ENCODE measurements at places on chromosomes 7 and 10.

- DNase-seq = peak; percentile 62
Measured at GRCh38 chr10:92240289-92241157, 50.4 kb downstream of the CPEB3 start.

- DNase-seq = peak; percentile 11
Measured at GRCh38 chr7:132760866-132761265, 184.6 kb upstream of the PLXNA4 start.

GRCh38 chr10:31399631-31400030 lies 80.6 kb downstream of the ZEB1 start:
- no peak for DNase-seq

- DNase-seq = peak; percentile 49
Measured at GRCh38 chr7:42854571-42855118, 57.2 kb downstream of the C7orf25 start.

DNA sequence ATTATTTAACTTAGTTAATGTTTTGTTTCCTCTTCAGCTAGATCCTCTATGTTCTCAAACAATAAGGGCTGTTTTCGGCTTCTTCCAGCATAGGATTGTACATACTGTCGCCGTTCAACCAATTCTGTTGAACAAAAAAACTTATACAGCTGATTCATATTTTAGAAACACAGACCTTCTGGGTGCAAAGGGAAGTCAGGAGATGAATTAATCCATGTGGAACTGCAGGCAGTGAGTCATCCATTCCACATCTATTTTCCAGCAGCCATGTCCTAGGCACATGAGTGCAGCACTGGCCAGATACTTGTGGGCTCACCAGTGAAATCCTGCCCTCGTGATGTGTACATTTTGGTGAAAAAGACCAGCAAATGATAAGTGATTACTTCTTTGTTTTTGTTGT lies 163.2 kb downstream of the JAZF1 start:
- DNase-seq = no peak

DNA sequence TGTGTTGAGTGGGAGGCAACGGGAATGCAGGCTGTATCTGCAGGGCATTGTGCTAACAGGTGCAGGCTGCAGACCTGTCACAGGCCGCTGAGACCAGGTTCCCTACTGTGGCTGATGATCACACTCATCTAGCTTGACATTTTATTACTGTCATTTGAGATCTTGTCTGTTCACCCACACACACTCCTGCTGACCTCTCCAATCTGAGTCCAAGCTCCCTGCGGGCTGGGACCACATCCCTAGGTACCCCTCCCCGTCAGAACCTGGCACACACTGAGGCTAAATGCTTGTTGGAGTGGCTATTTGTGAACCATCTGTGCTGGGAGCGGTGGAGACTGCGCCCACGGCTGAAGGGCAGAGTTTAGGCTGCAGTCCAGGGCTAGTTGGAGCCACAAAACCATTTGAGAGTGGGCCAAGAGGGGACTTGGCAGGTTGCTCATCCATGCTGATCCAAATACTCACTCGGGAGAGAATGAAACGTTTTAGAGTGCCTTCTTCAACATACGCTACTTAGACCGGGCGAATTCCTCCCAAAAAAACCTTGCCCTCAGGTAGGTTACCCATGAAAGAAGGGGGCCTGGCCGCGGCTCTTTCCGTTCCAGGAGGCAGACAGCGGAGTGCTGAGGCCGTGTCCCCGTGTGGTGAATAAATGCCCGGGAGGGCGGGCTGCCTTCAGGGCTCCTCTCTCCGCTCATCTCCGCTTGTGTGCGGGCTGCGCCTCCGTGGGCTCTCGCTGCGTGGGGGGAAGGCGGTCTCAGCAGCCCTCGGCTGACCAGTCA lies 164.4 kb downstream of the RGS10 start:
- DNase-seq = peak; percentile 53

DNA sequence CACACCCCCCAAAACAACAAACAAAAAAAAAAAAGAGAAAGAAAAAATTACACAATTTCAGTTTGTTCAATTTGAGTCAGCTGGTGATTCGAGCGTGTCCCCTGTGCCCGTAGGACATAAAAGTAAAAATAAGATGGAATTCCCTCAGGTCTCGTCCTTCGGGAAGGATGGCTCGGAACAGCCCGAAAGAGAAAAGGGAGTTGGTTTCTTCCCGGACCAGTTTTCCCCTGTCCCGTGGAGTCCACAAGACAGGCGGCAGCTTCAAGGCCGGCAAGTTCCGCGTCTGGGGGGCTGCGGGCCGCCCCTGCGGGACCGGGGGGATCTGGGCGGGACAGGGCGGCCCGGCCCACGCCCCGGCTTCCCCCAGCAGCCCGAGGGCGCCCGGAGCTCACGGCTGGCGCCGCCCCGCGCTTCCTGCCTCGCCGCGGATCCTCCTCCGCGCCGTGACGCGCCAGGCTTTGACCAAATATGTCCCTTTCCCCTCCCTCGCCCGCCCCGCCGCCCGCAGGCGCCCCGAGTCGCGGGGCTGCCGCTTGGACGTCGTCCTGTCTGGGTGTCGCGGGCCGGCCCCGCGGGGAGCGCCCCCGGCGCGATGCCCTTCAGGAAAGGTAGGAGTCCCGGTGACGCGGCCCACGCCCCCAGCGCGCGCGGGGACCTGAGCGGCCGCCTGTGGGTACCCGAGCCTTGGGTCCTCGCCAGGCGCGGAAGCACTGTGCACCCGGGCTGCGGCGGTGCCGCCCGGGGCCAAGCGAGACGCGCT lies 55.8 kb downstream of the RBM17 start:
- peak; percentile 94 for DNase-seq

- no peak for DNase-seq
Measured at GRCh38 chr7:78151229-78151628, 352.7 kb downstream of the PHTF2 start.

DNA sequence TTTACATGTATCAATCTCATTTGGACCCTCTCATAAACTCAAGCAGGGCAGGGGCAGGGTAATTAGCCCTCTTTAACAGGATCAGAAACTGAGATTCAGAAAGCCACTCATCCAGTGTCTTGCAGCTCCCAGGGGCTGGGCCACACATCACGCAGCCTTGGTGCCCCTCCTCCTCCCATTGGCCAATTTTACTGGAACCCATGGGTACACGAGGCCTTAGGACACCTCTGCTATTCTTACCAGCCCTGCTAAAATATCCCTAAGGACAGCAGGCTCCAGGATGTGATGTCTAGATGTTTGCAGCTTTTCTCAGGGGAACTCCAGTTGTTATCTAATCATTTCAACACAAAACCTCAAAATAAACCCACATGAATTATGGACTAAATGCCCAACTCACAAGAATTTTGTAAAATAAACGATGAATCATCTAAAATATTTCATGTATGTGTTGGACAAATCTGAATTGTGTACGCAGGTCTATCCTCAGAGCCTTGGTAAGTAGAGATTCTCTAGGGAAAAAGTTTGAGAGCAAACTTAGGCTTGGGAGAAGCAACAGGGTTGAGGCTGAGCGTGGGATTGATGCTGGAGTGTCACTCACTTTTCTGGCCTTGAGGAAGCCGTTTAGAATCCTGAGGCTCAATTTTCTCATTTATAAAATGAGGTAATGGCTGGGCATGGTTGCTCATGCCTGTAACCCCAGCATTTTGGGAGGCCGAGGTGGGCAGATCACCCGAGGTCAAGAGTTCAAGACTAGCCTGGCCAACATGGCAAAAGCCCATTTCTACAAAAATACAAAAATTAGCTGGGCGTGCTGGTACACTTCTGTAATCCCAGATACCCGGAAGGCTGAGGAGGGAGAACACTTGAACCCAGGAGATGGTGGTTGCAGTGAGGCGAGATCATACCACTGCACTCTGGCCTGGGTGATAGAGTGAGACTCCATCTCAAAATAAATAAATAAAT lies 69.7 kb upstream of the TNS3 start:
- DNase-seq = no peak

DNA sequence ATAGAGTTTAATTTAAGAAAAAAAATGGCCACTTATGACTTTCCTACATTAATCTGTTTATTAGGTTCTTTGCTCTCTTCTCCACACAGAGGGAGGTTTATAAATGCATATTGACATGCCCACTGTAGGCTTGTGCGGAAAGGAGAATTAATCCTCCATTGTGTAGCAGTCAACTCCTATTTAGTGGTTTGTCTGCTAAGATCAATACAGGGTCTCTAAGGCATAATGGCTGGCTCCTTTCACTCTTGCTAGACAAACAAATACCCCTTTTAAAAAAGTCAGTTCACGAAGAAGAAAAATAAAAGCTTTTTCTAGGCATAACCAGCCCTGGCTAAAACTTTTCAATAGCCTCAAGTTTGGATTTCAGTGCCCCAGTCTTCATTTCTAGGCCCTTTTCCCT lies 141.6 kb downstream of the TSPAN12 start:
- no peak for DNase-seq

DNA sequence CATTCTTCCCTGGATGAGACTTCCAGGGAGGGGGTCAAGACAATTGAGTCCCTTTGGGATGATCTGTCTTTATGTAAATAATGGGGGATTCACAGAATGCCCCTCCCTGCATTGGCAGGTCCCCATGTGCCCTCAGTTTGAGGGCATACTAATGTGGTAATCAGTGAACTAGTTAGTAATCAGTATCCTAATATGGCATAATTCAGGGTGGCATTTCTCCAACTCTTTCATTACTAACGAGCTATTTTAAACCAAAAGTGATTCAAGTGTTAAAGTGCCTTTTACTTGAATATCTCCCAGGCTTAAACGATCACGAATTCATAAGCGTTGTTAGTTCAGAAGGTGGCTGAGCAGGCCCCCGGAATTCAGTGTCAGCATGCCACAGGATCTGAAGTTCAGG lies 1.6 kb upstream of the DNAJB6 start:
- no peak for DNase-seq

GRCh38 chr10:119217991-119218490 lies 10.7 kb downstream of the GRK5 start:
- DNase-seq = peak; percentile 61

- DNase-seq = no peak
Measured at GRCh38 chr10:34236931-34237330, 578.2 kb downstream of the PARD3 start.

GRCh38 chr7:29105191-29105590 lies 41.1 kb downstream of the CPVL start:
- DNase-seq = no peak

DNA sequence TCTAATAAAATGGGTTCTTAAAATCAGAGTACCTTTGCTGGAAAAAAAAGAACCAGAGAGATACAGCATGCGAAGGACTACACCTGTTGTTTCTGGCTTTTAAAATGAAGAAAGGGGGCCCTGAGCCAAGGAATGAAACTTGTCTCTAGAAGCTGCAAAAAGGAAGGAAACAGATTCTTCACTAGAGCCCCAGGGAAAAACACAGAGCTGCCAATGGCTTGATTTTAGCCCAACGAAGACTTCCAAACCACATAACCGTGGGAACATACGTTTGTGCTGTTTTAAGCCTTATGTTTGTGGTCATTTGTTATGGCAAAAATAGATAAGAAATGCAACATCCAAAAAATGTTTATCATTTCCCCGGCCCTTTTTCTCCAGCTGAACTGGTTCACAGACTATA lies 780.0 kb downstream of the SORCS1 start:
- DNase-seq = no peak

DNA sequence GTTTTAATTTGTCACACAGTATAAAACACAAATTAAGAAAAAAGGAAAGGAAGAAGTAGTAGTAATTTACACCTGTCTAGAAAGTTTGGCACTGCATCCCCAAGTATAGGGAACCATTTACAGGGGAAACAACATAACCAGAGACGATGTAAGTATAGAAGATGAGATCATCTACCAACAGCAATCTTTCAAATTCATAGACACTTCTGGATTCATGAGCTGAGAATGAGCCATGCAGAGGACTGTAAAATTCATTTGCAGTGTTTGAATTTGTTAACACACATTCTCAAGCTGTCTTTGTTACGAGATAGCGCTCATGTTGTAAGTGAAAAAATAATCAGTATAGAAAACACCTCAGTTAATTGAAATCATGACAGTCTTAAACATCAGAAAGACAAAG lies 337.0 kb upstream of the MEOX2 start:
- DNase-seq = no peak

GRCh38 chr10:8045726-8046494 lies 8.6 kb upstream of the GATA3 start:
- DNase-seq = no peak

- no peak for DNase-seq
Measured at GRCh38 chr7:120114626-120115025, 158.3 kb upstream of the KCND2 start.

GRCh38 chr10:78254013-78254412 lies 220.3 kb downstream of the RPS24 start:
- no peak for DNase-seq

GRCh38 chr7:101365956-101366355 lies 3.3 kb downstream of the COL26A1 start:
- no peak for DNase-seq

GRCh38 chr7:41916450-41916927 lies 213.6 kb upstream of the INHBA start:
- DNase-seq = no peak

- DNase-seq = no peak
Measured at GRCh38 chr7:40194745-40195144, 59.9 kb downstream of the SUGCT start.

- no peak for DNase-seq
Measured at GRCh38 chr7:41808541-41808940, 105.7 kb upstream of the INHBA start.

DNA sequence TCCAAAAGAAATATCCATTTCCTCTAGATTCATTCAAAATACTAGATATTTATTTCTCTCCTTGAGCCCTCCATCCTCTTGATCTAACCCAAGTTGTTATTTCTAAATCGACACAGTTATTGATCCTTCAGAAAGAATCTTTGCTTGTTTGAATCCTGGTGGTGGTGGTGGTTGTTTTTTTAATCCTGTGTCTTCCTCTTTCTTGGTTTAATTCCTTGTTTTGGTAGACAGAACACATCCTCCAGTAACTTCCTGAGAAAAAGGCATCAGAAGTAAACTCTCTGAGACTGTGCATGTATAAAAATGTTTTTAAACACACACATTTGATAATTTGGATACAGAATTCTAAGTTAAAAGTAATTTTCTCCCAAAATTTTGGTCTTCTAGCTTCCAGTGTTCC lies 49.9 kb downstream of the SIRT1 start:
- DNase-seq = no peak

DNA sequence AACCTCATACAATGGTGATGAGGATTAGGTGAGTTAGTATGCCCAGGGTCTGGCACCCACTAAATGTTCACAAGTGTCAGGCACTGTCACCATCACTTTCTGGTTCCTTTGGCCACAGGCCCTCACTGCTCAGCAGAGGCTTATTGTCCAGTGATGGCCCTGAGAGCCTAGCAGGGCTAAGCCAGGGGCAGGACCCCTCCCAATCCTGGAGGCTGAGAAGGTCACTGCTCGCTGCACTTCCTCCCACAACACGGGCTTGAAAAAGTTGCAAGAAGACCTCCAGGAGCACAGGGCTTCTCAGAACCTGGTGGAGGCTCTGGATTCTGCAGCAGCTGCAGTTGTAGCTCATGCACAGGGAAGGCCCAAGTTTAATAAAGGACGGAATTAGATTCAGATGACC lies 48.1 kb downstream of the DRGX start:
- no peak for DNase-seq

GRCh38 chr7:82183634-82184033 lies 259.9 kb downstream of the CACNA2D1 start:
- DNase-seq = no peak

DNA sequence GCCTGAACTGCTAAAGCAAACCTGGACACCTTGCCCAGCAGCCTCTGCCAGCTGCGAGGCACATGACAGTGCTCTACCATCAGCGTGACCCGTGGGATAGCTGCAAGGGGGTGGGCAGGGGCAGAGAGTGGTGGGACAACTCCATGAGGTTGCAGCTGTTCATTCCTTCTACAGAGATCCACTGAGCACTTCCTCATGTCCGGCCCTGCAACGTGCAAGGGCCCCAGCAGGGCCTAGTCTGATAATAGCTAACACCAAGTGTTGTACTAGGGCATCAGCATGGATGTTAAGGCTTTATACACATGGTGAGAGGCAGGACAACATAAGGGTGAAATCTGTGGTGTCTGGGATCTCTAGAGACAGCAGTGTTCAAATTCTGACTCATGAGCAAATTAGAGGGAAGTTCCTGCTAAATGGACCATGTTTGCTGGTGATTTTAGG lies 14.3 kb downstream of the NOD1 start:
- no peak for DNase-seq
